ENCODE measurements at places on chromosomes 7 and 10.

DNA sequence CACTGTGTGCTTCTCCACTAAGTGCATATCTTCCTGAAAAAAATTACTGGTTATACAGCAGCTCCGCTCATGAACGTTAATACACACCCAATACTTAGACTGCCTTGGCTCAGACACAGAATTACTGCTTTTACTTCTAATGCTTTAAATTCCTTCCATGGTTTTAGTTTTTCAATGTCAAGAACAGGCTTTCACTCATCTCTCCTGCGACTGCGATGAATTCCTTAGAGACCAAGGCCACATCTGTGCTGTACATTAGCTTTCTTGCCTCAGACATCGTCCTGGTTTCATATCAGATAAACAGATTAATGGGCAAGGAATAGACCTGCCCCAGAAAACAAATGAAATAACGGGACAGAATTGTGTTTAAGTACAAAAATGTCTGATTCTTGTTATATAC lies 120.2 kb downstream of the CYP26A1 start:
- no peak for DNase-seq

DNA sequence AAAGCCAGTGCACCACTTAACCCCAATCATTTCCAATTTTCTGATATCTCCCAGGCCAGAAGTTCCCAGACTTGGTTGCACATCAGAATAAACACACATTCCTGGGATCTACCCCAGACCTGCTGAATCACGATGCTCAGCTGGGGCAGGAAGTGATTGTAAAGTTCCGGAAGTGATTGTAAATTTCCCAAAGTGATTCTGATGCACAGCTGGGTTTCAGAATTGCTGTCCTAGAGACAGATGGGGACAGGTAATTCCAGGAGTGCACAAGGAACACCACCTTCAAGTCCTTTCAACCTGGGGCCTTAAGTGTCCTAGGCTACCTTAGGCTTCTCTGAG lies 104.2 kb upstream of the EEPD1 start:
- DNase-seq: no peak

GRCh38 chr10:61669161-61669725 lies 6.5 kb downstream of the CABCOCO1 start:
- DNase-seq: no peak

GRCh38 chr7:27156508-27156898 lies at the start of gene HOXA7:
Gene HOXA7 (minus strand): TSS chr7:27156675. CDS start chr7:27156545, 130 bp downstream.
- DNase-seq: no peak

GRCh38 chr10:88100281-88100680 lies 236.9 kb downstream of the PTEN start:
- DNase-seq: no peak

GRCh38 chr10:33509231-33509831 lies 174.9 kb upstream of the NRP1 start:
- DNase-seq: no peak

- no peak for DNase-seq
These were observed 8.4 kb downstream of the FAM237B start for GRCh38 chr7:90312745-90313144.

DNA sequence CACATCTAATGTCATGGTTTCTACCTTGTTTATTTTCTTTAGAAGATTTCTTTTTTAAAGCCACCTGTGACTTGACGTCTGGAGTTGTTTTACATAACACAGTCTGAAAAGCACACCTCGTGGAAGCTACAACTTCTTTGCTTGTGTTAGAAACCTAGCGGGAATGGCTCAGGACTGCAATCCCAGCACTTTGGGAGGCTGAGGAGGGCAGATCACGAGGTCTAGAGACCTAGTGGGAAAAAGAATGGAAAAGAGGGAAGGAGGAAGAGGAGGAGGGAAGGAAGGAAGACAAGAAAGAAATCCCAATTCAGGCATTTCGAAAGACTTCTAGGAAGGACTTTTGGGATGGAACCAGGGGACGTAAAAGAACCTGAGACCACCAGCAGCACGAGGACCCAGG lies 146.3 kb upstream of the CELF2 start:
- DNase-seq: no peak

GRCh38 chr10:28906934-28907333 lies 229.6 kb downstream of the BAMBI start:
- DNase-seq: no peak

DNA sequence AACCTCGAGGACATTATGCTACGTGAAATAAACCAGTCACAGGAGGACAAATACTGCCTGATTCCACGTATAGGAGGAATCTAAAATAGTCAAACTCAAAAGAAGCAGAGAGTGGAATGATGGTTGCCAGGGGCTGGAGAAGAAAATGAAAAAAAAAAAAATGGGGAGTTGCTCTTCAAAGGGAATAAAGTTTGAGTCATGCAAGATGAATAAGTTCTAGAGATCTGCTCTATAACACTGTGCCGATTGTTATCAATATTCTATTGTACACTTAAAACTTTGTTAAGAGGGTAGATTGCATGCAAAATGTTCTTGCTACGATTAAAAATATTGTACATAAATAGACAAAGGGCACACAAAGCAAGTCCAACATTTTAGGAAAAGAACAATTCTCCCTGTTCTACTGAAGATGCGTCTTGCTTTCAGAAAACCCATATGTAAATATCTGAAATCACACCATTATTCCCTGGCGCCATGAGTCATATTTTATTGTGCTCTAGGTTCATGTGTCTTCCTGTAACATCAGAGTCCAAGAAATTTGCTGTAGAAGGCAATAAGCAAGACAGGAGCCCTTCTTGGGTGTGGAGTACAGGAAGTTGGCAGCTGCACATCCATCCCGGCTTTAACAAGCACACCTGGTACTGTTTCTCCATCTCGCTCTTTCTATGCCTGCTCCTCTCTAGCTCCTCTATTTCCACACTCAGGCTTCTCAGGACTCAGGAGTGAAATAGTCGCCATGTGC lies 145.9 kb downstream of the GFRA1 start:
- DNase-seq: no peak

GRCh38 chr7:31368620-31369019 lies 28.1 kb upstream of the NEUROD6 start:
- DNase-seq: no peak

DNA sequence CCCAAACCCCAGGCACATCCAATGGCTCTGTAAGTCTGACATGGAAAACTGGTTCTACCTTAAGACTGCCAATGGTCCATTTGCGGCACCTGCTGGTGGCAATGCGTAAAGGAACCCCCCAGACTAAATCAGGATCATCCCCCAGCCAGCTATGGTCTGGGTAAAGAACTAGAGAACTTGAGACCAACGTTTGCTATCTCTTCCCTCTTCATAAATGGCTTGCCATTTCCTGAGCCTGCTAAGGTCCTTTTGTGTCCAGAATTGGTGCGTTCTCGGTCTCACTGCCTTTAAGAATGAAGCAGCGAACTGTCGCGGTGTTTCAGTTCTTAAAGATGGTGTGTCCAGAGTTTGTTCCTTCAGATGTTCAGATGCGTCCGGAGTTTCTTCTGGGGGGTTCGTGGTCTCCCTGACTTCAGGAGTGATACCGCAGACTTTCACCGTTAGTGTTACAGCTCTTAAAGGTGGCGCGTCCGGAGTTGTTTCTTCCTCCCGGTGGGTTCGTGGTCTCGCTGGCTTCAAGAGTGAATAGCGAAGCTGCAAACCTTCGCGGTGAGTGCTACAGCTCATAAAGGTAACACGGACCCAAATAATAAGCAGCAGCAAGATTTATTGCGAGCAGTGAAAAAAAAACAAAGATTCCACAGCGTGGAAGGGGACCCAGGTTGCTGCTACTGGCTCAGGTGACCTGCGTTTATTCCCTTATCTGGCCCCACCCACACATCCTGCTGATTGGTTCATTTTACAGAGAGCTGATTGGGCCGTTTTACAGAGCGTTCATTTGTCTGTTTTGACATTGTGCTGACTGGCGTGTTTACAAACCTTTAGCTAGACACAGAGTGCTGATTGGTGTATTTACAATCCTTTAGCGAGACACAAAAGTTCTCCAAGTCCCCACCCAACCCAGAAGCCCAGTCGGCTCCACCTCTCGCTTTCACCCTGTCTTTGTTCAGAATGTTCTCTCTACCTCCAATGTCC lies 95.4 kb downstream of the ELMO1 start:
- peak; percentile 68 for DNase-seq

- DNase-seq: no peak
These were observed 308.4 kb upstream of the KLF6 start for GRCh38 chr10:4093438-4093837.

- no peak for DNase-seq
These were observed 130.2 kb downstream of the SAMD9 start for GRCh38 chr7:92987538-92987937.

GRCh38 chr7:35694161-35694783 lies 663 bp downstream of the HERPUD2 start:
- no peak for DNase-seq

GRCh38 chr10:88651101-88651551 lies 13.1 kb upstream of the LIPF start:
- no peak for DNase-seq

GRCh38 chr10:88702848-88703597 lies 3.0 kb upstream of the LIPK start:
- DNase-seq: no peak

Data from stimulated activated CD4-positive, alpha-beta T cell treated with anti-CD3 and anti-CD28 coated beads, Interleukin-2, amount 100 ng/mL, for 4 hours (primary cell).